ENCODE measurements at places on chromosomes 11 and 22. TPM values are rescaled to one million over a fixed set of nuclear protein-coding genes. Genes with fewer than 3 reads are reported as not detected.

DNA sequence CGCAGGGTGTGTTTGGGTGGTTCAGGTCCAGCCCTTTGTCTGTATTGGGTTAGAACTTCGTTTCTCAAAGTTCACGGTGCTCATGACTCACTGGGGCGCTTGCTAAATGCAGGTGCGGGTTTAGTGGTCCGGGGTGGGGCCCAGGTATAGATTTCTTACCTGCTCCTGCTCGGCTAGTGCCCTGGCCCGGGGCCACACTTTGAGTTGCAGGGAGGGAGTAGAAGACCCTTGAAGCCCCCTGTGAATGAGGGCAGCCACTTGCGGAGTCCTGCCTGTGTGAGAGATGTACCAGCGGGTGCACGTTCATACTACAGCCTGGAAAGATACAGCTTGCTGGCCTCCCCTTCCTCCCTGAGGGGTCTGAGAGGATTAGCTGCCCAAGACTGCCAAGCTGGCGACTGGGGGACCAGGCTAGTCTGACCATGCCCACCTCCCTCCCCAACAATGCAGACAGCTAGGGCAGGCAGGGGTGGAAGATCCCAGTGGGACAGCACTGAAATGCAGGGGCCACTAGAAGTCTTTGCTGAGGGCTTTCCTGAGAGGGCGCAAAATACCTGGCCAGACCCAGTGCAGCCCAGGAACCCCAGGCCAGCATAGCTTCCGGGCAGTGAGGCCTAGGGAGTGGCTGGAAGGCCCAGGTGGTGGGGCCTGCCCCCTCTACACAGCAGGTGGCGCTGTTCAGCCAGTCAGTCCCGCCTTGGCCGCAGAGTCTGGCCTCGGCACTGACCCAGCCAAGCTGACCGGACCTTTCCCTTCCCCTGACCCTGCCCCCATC, 5.1 kb upstream of the MYRF start:
- no peak for DNase-seq

DNA sequence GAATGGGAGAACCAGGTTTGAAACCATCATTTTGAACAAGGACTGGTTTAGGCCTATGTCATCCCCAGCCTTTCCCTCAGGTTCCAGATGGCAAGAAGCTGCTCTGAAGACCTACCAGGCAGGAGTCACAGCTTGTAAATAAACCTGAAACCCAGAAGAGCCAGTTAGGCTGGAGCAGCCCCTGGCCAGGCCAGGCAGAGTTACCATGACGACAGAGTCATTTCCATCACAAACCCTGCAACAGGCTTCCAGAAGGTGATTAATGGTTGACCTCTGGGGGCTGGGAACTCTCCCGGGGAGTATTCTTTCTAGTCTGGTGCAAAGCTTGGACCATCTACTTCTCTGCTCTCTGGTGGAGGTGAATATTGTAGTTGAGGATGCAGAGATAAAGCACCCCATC, 164.1 kb upstream of the NCAM1 start:
- DNase-seq: no peak

DNA sequence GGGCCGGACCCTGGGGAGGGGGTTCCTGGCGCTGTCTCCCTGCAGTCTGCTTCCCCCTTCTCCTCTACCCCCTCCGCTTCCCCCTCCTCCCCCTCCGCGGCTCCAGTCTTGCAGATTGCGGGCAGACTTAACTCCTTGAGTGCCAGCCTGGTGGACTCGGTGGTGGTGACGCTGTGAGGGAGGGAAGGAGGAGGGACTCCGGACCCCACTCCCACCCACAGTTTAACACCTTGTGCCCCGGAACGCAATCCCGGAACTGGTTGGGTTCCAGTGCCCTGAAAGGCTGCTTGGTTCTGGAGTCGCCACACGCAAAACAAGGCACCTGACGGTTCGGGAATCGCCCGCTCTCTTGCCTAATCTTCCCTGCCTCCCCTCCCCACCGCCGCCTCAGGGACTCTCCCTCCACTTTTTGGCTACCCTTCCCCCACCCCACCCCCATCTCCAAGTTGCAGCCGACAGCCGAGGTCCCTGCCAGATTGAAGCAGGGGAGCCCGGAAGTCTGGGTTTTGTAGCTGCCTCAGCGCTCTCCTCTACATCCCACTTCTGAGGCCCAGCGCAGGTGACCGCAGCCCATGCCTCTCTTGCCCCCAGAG, 3.9 kb upstream of the BCL9L start:
- no peak for DNase-seq

GRCh38 chr11:28228196-28228895, 120.2 kb downstream of the METTL15 start:
- DNase-seq: no peak

GRCh38 chr11:63462137-63462536, 28.8 kb downstream of the PLAAT5 start:
- no peak for DNase-seq

DNA sequence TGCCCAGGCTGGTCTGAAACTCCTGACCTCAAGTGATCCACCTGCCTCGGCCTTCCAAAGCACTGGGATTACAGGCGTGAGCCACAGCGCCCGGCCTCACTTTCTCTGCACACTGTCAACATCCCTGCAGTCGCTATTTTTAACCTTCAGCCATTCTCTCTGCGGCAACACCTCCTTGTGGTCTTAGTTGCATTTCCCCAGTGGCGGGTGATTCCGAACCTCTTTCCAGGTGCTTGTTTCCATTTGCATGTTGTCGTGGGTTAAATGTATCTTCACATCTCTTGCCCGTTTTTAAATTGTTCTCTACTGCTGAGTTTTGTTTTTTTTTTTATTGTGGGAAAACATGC, 2.2 kb upstream of the SCT start:
- DNase-seq: no peak

DNA sequence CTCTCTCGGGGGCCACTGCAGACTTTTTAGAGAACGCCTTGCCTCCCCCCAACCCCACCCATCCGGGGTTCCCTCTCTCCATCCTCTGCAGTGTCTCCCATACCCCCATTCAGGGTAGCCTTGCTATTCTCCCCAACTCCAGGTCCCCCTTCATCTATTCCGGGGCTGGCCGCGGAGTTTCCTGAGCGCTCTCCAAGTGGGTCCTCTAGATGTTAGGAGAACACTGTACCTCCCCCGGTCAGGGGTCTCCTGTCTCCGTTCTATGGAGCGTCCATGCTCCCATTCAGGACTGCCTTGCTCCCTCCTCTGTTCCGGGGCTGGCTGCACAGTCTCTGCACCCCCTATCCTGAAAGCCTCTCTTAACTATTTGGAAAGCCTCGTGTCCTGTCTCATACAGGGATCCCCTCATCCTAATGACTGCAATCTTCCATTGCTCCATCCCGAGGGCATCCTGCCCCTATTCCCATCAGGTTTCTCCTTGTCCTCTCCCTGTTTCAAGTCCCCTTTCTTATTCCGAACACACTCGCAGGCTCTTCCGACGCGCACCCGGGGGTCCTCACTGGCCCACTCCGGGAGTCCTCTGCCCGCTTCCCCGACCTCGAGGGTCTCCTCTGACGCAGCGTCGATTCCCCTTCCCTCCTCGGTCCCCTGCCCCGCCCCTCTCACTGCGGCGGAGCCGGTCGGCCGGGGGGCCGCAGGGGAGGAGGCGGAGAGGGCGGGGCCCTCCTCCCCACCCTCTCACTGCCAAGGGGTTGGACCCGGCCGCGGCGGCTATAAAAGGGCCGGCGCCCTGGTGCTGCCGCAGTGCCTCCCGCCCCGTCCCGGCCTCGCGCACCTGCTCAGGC, at the start of gene NEFH:
TSS of gene NEFH (plus strand) at position 802 of the 845 bp plus-strand sequence. CDS start 45 bp downstream, outside the sequence.
- DNase-seq: no peak

GRCh38 chr11:121575963-121576290, 123.2 kb upstream of the SORL1-AS1 start:
- no peak for DNase-seq

DNA sequence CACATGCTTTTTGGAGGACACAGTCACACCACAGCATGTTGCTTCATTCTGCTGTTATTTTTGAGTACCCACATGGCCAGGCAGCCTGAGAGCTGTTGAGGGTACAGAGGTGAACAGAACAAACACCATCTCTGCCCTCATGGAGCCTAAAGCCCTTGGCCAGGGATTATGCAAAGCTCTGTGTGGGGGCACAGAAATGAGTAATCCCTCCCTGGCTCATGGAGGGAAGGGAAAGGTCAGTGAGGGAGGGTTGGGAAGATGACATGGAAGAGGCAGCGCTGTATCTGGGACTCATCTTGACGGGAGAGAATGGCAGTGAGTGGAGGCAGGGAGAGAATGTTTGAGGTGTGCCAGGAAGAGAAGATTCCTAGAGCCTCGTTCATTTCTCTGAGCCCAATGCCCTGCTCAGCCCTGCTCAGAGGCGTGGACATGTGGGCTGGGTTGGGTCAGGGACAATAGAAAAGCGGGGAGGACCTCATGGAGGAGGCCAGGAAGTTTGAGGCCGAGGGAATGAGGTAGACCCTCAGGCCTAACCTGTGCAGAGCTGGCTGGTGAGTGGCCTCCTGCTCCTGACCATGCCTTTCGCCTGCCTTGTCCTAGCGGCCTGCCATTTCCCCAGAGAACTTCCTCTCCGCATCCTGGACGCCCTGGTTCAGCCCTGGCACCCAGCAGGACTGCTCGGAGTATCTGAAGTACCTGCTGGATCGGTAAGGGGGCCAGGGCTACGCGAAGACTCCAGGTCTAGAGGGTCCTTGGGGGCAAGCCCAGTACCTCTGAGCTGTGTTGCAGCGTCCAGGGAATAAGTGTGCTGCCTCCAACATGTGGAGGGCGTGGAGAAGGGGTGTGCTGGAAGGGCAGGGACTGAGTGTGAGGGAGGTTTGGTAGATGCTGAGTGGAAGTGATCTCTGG, 19.8 kb downstream of the USP35 start:
- DNase-seq: no peak

The MCHR1 gene
- 0.35 TPM for polyA plus RNA-seq

The BAIAP2L2 gene
- polyA plus RNA-seq: 5.8 TPM

The ACRV1 gene
- polyA plus RNA-seq: 0.29 TPM

The TNNT3 gene
- 10.8 TPM for polyA plus RNA-seq

The TH gene
- polyA plus RNA-seq: 2.4 TPM

The ZNF215 gene
- polyA plus RNA-seq: 3.9 TPM

The KRTAP5-7 gene
- 0.25 TPM for polyA plus RNA-seq

The TAF10 gene
- polyA plus RNA-seq: 64.8 TPM

The DYNC2H1 gene
- polyA plus RNA-seq: 34.7 TPM
